Cardiac fibroblast (primary cell): ENCODE measurements at places on chromosomes 7 and 10.

GRCh38 chr10:47241946-47242867, 57.8 kb upstream of the GDF10 start:
- no peak for DNase-seq

DNA sequence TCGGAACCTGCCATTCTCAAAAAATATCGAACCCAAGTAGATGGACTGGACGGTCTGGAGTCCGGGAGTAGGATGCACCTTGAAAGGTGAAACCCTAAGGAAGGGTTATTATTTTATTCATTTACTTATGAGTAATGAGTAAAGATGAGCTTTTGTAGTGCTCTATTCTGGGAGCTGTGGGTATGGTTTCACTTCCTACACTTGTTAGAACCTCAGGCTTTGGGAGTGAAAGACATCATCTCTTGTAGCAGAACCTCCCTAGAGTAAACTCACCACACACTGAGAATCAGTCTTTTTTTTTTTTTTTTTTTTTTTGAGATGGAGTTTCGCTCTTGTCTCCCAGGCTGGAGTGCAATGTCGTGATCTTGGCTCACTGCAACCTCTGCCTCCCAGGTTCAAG, 389.4 kb upstream of the AUTS2 start:
- DNase-seq, result no peak

GRCh38 chr10:21526188-21526859, 842 bp upstream of the SKIDA1 start:
- DNase-seq, result peak; percentile 80

- no peak for DNase-seq
These were observed 9.7 kb downstream of the BAMBI start for GRCh38 chr10:28686835-28687682.

GRCh38 chr10:103703941-103704919, 151.1 kb downstream of the SH3PXD2A start:
- DNase-seq, result no peak

- DNase-seq, result peak; percentile 39
These were observed 153.3 kb upstream of the INSYN2A start for GRCh38 chr10:127349737-127350136.

DNA sequence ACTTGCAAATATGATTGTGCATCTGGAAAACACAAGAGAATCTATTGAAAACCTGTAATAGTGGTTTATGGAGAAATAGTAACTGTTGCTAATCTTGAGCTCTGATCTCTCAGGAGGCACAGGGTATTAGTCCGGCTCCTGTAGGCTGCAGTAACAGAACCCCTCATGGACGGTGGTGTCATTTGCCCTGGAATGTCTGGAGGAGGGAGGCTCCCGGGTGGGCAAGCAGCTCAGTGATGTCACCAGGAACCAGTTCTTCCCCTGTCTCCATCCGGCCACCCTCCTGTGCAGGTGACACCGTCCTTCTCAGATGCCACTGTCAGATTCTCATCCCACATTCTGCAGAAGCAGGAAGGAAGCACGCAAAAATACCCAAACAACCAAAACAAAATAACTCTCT, 29.3 kb downstream of the INPP5A start:
- no peak for DNase-seq

DNA sequence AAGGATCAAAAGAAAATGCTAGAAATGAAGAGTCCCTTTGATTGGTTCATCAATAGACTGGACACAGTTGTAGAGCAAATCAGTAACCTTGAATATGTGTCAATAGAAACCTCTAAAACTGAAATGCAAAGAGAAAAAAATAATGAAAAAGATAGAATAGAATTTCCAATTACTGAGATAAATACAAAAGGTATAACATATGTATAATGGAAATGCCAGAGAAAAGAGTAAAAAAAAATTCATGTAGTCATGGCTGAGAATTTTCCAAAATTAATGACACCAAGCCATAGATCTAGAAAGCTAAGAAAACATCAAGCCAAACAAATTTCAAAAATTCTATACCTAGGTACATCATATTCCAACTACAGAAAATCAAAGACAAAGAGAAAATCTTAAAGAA, 62.0 kb upstream of the HGF start:
- DNase-seq, result no peak

GRCh38 chr10:52488606-52489485, 174.8 kb downstream of the DKK1 start:
- peak; percentile 70 for DNase-seq

DNA sequence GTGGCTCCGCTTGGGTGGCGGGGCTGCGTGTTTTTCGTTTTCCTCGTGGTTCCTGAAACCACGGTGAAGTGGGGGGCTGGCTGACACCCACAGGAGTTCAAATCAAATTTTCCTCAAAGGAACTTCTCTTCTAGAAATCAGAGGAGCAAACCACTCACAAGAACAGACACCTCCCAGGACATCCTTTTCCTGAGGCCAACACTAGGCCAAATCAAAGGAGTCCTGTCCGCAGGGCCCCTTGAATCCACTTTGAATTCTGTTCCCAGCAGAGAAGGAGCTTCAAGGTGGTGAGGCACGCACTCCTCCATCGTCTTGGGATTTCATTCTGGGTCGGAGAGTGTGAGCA, 29.9 kb upstream of the ZNF273 start:
- DNase-seq, result no peak

DNA sequence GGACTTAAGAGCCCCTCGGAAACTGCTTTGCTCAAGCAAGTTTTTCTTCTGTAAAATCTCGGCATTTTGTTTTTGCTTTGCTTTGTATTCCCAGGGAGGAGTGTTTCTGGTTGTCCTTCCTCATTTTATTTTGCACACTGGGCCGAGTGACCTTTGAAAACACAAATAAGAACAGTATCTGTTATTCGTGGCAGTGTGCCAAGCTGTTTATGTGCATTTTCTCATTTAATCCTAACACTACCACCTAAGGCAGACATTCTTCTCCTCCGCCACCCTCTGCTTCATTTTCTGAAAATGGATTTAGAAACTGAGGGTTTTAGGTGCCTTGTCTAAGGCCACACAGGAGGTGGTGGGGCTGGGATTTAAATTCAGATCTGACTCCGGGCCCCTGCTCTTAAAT, 218.5 kb downstream of the TCF7L2 start:
- no peak for DNase-seq

GRCh38 chr7:96173781-96174180, 148.1 kb downstream of the SLC25A13 start:
- no peak for DNase-seq

DNA sequence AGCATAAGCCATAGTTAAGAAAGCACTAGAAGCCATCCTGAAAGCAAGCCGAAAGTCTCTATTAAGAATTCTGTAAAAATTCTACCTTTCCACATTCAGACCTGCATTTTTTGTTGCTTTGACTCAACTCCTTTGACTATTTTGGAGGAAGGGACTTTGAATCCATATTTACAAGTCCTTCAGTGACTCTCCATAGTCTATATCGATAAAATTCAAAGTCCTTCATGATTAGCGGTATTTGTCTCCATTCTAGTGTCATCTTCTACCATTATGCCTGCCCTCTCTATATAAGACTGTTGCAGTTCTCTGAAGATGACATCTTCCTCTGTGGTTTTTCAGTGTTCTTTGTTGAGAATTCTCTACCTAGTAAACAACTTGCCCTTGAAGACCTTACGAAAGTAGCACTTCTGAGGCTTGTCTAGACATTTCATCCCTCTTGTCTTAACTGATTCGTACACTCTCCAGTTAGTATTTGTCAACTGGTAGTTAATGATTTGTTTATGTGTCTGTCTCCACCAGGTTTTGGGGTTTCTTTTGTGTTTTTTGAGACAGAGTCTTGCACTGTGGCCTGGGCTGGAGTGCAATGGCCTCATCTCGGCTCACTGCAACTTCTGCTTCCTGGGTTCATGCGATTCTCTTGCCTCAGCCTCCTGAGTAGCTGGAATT, 1.7 kb downstream of the CCSER2 start:
- no peak for DNase-seq

- no peak for DNase-seq
These were observed 25.4 kb downstream of the STAM start for GRCh38 chr10:17669185-17669872.

GRCh38 chr7:43735802-43736603, 6.7 kb upstream of the COA1 start:
- peak; percentile 29 for DNase-seq

- DNase-seq, result no peak
These were observed 313.1 kb upstream of the SMIM30 start for GRCh38 chr7:113431406-113431805.

- DNase-seq, result no peak
These were observed 1219.4 kb downstream of the TYW1 start for GRCh38 chr7:68216051-68216450.

DNA sequence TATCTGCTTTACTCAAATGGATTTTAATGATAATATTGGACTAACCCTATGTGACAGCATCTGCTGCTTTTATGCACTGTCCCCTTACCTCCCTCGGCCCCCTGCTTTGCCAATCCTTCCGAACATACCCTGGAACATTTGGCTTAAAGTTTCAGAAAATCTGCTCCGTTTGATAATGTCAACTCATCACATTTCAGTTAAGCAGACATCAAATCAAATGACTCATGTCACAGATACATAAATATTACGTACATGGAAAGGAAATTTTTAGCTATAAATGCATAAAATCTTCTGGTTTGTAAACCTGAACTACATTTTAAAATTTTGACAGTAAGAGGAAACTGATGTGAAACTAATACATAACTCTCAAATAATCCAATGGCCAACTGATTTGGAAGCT, 98.2 kb downstream of the CNTNAP2 start:
- no peak for DNase-seq

DNA sequence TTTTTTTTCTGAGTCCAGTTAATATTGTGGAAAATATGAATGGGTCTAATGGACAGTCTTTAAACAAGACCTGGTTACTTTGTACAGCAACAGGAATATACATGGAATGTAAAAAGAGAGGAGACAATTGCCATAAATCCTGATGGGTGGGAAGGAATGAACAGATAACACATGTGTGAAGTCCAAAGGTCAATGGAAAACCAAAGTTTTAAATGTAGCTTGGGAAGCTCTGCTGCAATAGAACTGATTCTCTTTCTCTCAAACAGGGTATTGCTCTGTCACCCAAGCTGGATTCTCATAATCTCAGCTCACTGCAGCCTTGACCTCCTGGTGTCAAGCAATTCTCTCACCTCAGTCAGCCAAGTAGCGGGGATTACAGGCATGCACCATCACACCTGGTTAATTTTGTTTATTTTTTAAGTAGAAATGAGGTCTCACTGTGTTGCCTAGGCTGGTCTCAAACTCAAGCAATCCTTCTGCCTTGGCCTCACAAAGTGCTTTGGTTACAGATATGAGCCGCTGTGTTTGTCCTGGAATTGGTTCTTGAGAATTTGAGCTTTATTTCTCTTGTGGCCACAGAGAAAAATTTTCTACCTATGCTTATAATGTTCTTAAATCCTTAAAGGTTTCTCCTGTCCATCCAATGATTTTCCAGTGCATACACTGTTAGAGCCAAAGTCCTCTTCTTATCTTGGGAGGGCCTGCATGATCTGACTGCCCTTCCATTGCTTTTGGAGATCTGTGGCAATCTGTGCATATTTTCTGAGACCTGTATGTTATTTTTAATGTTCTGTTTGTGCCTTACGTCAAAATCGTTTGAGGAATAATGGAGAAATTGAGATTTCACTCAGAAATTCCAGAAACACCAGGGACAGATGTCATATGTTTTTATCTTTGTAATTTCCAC, 30.7 kb upstream of the ZNF92 start:
- DNase-seq, result no peak

DNA sequence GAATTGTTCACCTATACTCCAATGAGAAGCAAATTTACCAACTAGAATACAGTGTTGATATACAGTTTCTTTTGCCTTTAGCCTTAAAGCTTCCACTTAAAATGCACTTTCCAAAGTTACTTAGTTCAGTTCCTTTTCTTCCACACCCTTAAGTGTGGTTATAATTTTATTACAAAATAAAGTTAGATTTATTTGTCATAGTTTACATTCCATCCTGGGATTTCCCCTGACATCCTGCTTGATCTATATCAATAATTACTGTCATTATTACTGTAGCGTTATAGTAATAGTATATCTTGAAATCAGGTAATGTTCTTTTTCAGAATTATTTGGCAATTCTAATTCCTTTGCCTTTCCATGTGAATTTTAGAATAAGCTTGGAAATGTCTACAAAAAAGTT, 23.3 kb upstream of the MEST start:
- DNase-seq, result no peak

- DNase-seq, result no peak
These were observed 10.0 kb upstream of the GARIN1A start for GRCh38 chr7:128662091-128662490.

- peak; percentile 20 for DNase-seq
These were observed 12.5 kb upstream of the COL13A1 start for GRCh38 chr10:69789164-69789576.
